ENCODE measurements at places on chromosomes 6 and 20.

- DNase-seq: no peak
Measured at GRCh38 chr6:134047673-134048072, 4.8 kb downstream of the SLC2A12 start.

DNA sequence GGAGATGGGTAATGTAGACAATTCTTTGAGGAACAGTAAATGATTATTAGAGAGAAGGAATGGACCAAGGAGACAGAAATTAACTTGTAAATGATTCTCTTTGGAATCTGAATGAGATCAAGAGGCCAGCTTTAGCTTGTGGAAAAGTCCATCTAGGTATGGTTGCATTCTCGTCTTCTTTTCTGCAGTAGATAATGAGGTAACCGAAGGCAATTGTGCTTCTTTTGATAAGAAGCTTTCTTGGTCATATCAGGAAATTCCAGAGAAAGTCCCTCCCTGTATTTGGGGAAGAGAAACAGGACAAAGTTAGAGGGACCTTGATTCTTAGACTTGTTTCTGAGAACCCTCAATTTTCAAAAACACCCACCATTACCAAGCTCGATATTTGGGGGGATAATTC, 109.1 kb upstream of the PRSS16 start:
- no peak for DNase-seq

DNA sequence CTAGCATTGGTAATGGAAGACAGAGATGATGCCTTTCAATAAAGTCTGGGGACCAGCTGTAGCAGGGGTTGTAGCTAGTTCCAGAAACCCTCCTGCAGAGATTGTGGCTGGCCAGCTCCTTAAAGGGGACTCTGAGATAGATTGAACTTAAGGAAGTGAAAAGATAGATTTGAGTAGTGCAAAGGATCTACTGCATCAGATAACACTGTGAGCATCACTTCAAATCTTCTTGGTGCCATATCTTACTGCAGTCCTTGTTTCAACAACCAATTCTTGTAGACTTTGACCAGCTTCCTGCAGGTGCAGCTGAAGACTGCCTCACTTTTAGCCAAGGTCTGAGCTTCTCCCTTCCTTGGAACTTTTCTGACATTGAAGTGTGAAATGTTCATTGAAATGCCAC, 14.8 kb upstream of the CEP162 start:
- no peak for DNase-seq

DNA sequence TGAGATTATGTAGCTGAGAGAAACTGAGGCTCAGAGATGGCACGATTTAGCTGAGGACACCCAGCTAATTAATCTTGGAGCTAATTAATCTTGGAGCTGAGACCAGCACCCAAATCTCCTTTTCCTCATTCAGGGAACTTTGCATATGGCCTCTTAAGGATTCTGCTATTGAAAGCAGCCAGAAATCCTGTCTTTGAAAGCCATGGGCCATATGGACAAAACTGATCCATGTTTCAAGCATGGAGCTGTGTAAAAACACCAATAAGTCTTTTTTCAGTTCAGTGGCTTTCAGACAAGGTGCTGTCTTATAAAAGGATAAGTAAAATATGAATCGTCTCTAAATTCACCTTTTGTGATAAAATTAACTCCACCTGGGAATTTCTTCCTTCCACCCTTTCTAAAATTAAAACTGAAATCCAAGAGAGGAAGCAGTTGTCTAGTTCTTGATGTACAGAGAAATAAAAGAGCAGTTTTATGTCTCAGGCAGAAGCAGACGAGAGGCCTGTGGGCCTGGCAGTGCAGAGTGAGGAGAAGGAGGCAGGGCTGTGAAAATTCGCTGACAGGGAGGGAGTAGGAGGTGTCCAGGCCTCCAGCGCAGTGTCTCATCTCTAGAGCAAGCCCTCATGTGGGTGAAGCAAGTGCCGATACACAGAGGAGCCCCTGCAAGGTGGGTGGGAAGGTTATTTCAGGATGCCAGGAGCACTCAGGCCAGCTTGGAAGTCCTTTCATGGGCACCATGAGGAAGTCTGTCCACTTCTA, 266.9 kb downstream of the UST start:
- no peak for DNase-seq

DNA sequence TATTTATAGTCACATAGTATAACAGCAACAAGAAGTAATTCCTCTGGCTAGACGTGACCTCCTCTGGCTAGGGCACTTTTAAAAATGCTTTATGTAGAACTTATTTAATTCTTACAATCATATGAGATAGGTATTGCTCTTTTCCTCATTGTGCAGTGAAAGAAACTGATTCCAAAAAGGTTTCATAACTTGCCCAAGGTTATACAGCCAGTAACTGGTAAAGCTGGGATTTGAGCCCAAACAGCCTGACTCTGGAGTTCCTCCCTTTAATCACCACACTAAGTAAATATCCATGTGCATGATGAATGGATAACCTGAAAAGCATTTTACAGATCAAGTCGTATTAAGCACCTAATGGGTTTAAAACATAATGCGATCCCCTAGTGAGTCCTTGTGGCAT, 214.6 kb downstream of the PRL start:
- no peak for DNase-seq

GRCh38 chr6:33980176-33981175, 165.4 kb downstream of the GRM4 start:
- no peak for DNase-seq

- DNase-seq: no peak
Measured at GRCh38 chr6:23547851-23548250, 578.2 kb upstream of the NRSN1 start.
